ENCODE measurements at places on chromosomes 6 and 20.

GRCh38 chr6:52588087-52588709, 11.3 kb upstream of the TRAM2 start:
- no peak for DNase-seq

GRCh38 chr20:30812739-30813411, 444.6 kb upstream of the DEFB115 start:
- DNase-seq: no peak

GRCh38 chr6:145830612-145831011, 16.0 kb upstream of the FBXO30 start:
- no peak for DNase-seq

- DNase-seq: no peak
Measured at GRCh38 chr20:41004531-41005360, 23.9 kb upstream of the TOP1 start.

DNA sequence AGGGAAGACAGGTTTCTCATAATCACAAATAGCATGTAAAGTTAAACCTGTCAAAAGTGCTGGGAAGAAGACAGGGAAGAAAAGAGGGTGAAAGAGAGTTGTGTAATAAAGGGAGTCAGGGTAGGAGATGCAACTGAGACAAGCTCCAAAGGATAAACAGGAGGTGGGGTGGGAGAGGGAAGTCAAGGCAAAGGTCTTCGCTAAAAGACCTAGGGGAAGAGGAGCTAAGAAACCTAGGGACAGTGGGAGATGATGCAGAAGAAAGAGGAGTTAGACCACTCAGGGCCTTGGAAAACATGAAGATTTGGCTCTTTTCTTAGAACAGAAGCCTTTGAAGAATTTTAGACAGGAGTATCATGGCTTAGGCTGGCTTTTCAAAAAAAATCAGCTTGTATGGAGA, 7.0 kb downstream of the PRR3 start:
- no peak for DNase-seq

GRCh38 chr6:25582101-25582500, 69.9 kb upstream of the SCGN start:
- DNase-seq: no peak

- no peak for DNase-seq
Measured at GRCh38 chr6:9248133-9248532, 812.8 kb upstream of the SLC35B3 start.

- no peak for DNase-seq
Measured at GRCh38 chr6:130848945-130849344, 21.7 kb downstream of the SMLR1 start.

- DNase-seq: no peak
Measured at GRCh38 chr6:149324428-149324827, 6.9 kb downstream of the TAB2 start.

GRCh38 chr20:37958856-37959520, 56.1 kb downstream of the VSTM2L start:
- no peak for DNase-seq

DNA sequence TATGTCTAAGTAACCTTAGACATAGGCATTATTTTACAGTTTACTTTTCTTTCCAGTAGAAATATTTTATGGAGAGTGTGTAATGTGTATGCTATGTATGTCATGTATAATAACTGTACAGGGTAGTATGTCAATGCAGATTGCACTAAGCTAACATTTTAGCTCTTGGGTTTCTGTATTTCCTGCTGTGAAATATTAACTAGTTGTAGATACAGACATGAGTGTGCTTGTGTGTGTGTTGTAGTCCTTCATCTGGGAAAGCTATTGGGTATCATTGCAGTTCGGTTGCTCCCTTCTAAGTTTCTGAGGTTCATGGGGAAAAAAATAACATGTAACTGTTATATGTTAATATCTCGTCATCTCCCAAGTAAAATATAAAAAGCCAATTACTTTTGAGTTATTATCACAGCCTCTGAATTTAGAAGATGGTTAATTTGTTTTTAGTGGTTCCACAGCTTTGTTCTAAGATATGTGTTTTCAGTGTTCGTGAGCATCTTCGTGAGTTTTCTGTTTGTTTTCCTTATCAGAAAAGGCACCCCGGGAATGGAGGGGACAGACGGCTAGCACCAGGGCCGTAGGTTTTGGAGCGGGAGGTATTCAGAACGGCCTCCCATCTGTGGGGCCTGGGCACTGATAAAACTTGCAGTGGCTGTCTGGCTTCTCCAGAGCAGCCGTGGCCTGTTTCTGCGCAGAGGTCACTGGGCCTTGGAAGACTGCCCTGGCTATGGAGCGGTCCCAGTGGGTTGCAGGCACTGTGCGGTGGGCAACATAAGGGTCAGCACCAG, 215.0 kb downstream of the ARID1B start:
- DNase-seq: no peak

DNA sequence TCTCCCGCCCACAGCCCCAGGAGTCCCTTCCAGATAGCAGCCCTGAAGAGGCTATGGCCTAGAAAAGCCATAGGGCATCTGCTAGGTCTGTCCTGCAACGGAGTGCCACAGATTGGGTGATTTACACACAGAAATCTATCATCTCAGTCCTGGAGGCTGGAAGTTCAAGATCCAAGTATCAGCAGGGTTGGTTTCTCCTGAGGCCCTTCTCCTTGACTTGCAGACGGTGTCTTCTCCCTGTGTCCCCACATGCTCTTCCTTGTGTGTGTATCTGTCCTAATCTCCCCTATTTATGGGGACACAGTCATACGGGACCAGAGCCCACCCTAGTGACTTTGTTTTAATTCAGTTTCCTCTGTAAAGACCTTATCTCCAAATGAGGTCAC, 15.3 kb downstream of the FOXF2 start:
- no peak for DNase-seq

DNA sequence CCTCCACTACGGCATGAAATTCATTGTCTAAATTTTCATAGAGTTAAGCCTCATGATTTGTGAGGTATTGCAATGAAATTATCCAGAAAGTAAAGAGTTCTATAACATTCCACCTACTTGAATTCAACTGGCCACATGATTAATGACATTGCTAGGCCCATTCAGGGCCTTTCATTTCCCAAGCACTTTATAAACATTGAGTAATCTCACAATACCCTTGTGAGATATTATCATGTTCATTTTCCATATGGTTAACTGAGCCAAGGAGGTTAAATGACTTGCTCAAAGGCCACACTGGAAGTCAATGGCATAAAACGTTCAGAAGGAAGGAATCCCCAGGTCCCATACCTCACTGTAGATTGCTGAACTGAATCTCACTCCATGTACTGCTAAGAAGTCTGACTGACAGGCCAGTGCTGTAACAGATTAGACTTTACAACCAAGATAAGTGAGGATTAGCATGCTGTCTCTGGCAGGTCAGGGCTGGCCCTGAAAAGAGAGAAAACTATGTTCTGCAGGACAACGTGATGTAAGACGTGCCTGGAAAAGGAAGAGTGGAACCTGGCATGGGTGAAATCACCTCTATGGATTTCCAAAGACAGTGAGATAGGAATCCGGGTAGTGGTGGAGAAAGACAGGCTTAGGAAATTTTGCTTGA, 75.9 kb upstream of the SPACA1 start:
- no peak for DNase-seq

Measured in NCI-H1417 treated with DMSO at 0.1 percent for 48 hours (cell line).